ENCODE measurements at places on chromosomes 16 and 17.

GRCh38 chr17:68019336-68019674 is 16.2 kb upstream of the KPNA2 start:
- DNase-seq: no peak
- H3K27me3 ChIP-seq: no peaks in the 10 kb centered on the region
- peaks cover 3% of the 10 kb centered on the region for H3K4me1 ChIP-seq
- no peaks in the 10 kb centered on the region for H3K36me3 ChIP-seq
- H3K4me3 ChIP-seq: no peak overlapping the region

- no peaks in the 10 kb centered on the region for H3K36me3 ChIP-seq
- no peaks in the 10 kb centered on the region for H3K27me3 ChIP-seq
- DNase-seq: no peak
- H3K4me1 ChIP-seq: no peaks in the 10 kb centered on the region
Measured at GRCh38 chr17:66063686-66064085, 128.2 kb downstream of the CEP112 start.

DNA sequence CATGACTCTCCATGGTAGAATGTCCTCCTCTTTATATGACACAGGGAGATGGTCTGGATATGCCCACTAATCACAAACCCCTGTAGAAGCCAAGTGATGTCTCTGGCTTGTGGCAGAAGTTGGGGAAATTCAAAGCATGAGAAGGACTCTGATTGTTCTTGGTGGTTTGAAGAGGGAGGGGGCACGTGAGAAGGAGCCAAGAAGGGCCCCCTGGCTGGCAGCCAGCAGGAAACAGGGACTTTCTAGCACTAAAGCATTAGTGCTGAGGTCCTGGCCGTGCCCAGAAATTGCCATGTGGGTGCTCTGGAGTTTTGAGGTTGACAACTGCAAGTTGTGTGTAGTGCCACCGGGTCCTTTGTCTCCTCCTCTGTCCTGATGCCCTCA is 199.9 kb downstream of the LGALS9B start:
- peaks cover 9% of the 10 kb centered on the region for H3K4me1 ChIP-seq
- no peak overlapping the region for H3K4me3 ChIP-seq
- no peaks in the 10 kb centered on the region for H3K27me3 ChIP-seq
- DNase-seq: no peak

- H3K4me1 ChIP-seq: peaks cover 12% of the 10 kb centered on the region
- H3K27me3 ChIP-seq: no peaks in the 10 kb centered on the region
- no peaks in the 10 kb centered on the region for H3K36me3 ChIP-seq
Measured at GRCh38 chr17:27455914-27456680, at the start of gene KSR1. TSS of gene KSR1 (plus strand) at chr17:27456448. CDS start at chr17:27456644, 196 bp downstream.

- H3K27me3 ChIP-seq: no peaks in the 10 kb centered on the region
- no peak overlapping the region for H3K4me3 ChIP-seq
- H3K27ac ChIP-seq: no peak overlapping the region
- H3K4me1 ChIP-seq: peaks cover 8% of the 10 kb centered on the region
- no peaks in the 10 kb centered on the region for H3K36me3 ChIP-seq
Measured at GRCh38 chr16:75063549-75064088, 53.0 kb downstream of the LDHD start.

- H3K36me3 ChIP-seq: no peaks in the 10 kb centered on the region
- no peaks in the 10 kb centered on the region for H3K27me3 ChIP-seq
- H3K27ac ChIP-seq: no peak overlapping the region
- no peak for DNase-seq
- H3K4me1 ChIP-seq: peaks cover 23% of the 10 kb centered on the region
- H3K4me3 ChIP-seq: peak overlapping the region; percentile 82
Measured at GRCh38 chr17:47840001-47840741, 902 bp downstream of the SCRN2 start.

DNA sequence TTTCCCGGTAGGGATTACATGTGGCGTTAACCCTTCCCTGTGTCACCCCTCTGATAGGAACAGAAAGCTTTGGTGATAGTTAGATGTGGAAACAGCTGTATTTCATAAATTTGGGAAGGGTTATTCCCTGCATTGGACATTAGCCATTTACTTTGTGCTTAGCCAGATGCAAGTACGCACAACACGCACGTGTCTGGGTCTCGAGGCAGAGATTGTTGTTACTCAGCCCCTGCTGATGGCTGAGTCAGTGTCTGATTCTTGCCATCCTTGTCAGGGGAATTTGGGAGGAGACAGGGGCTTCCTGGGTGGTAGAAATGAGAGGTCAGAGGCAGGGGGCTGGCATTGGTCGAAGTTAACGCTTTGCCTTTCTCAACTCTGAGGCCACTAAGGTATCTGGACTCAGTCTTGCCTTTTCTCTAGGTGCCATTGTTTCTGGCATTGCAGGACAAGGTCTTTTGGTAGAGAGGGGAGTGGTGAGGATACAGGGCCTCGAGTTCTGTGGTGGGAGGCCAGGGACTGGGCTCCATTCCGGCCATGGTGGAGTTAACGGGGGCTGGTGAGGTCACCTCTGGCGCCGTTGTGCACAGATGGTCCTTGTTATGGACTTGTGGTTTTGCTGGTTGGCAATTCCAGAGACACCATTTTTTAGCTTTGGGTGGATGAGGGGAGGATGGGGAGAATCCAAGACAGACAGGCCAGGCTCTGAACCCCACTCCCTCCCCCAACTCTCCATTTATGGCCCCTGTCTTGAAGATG is 8.2 kb downstream of the MMP2 start:
- H3K36me3 ChIP-seq: no peaks in the 10 kb centered on the region
- H3K27ac ChIP-seq: no peak overlapping the region
- H3K4me3 ChIP-seq: no peak overlapping the region
- DNase-seq: no peak
- no peaks in the 10 kb centered on the region for H3K27me3 ChIP-seq

DNA sequence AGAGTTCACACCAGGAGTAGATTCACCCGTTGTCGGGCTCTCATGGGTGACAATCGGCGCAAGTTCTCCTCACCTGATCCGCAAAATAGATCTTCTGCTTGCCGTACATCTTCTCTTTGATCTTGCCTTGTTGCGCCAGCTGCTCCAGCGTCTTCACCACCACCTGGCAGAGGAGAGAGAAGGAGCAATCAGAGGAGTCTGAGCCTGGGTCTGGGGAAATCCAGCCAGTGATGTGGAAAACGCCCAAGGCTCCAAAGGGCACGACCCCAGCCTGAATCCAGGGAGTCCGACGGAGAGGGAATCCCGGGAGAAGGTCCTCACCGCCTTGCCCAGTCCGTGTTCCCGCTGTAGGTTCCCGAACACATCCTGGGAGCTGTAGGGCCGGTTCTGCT is 393 bp downstream of the PSMC3IP start:
- no peaks in the 10 kb centered on the region for H3K27me3 ChIP-seq
- H3K4me1 ChIP-seq: no peaks in the 10 kb centered on the region
- peak overlapping the region; percentile 79 for H3K27ac ChIP-seq
- peaks cover 42% of the 10 kb centered on the region for H3K36me3 ChIP-seq
- no peak for DNase-seq
- peak overlapping the region; percentile 80 for H3K4me3 ChIP-seq

DNA sequence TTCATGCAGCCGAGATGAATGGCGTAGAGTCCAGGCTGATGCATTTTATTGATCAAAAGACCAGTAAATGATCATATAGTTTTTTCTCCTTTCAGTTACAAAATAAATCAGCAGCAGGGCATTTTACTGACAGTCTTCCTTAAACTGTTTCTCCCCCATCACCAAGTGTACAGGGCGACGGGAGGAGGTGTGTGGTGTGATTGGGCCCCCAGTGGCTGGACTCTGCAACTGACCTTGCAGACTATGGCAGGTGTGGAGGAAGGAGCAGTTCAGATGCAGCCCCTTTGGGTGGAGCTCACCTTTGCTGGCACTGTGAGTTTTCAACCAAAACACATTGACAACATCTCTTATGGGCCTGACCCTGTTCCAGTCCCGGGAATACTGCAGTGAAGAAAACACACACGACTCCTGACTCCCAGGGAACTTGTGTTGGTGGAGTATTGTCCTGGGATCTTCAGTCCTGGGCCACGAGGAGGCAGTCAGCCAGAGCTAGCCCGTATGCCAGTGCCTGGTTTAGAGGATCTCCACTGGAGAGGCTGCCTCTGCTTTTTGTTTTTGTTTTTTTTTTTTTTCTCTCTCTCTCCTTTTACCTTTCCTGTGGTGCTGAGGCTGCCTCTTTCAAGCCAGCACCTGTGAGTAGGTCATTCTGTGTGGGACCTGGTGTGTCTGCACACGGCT is 29.8 kb downstream of the KIAA0513 start:
- H3K4me1 ChIP-seq: peaks cover 10% of the 10 kb centered on the region
- no peak for DNase-seq
- no peaks in the 10 kb centered on the region for H3K27me3 ChIP-seq

GRCh38 chr16:12145918-12146317 is 169.4 kb downstream of the SNX29 start:
- H3K27ac ChIP-seq: no peak overlapping the region
- no peak for DNase-seq
- H3K36me3 ChIP-seq: no peaks in the 10 kb centered on the region
- H3K4me1 ChIP-seq: peaks cover 3% of the 10 kb centered on the region
- H3K27me3 ChIP-seq: no peaks in the 10 kb centered on the region

- H3K27ac ChIP-seq: peak within 1 kb of the TSS; percentile 92
- H3K4me3 ChIP-seq: no peak within 1 kb of the TSS
- peaks cover 16% of the 10 kb centered on the region for H3K36me3 ChIP-seq
- H3K4me1 ChIP-seq: peaks cover 27% of the 10 kb centered on the region
- DNase-seq: peak; percentile 94
Measured at GRCh38 chr17:29042679-29043538, at the start of gene PIPOX. TSS of gene PIPOX (plus strand) at chr17:29043141. CDS start at chr17:29043226, 85 bp downstream.

DNA sequence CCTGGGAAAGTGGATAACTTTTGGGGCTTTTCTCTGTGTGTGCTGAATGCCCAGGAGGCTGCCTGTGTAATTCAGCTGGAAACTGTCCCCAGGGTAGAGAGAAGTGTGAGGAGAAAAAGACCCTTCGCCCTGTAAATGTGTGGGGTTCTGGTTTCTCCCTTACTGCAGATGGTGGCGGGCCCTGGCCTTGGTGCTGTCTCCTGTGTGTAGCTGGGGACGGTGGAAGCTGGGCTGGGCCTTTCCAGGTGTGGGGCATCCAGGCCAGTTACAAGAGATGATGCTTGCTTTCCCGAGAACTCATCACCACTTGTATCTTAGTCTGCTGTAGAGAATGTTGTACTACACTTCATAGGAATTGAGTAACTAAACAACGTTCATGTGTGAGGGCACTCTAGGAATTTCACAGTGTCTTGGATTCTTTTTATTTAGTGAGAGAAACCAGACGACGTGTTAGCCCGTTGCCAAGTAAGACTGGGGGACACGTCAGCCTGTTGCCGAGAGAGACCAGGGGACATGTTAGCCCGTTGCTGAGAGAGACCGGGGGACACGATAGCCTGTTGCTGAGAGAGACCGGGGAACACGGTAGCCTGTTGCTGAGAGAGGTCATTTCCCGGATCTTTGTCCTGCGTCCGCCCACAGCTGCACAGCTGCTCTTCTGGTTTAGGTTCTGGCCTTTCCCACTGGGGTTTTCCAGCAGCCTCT is 43.1 kb downstream of the TBCD start:
- no peak overlapping the region for H3K27ac ChIP-seq
- no peaks in the 10 kb centered on the region for H3K4me1 ChIP-seq
- no peak for DNase-seq

GRCh38 chr17:43987131-43988021 is 17.0 kb upstream of the NAGS start:
- no peaks in the 10 kb centered on the region for H3K36me3 ChIP-seq
- H3K27me3 ChIP-seq: no peaks in the 10 kb centered on the region
- H3K4me1 ChIP-seq: peaks cover 4% of the 10 kb centered on the region

DNA sequence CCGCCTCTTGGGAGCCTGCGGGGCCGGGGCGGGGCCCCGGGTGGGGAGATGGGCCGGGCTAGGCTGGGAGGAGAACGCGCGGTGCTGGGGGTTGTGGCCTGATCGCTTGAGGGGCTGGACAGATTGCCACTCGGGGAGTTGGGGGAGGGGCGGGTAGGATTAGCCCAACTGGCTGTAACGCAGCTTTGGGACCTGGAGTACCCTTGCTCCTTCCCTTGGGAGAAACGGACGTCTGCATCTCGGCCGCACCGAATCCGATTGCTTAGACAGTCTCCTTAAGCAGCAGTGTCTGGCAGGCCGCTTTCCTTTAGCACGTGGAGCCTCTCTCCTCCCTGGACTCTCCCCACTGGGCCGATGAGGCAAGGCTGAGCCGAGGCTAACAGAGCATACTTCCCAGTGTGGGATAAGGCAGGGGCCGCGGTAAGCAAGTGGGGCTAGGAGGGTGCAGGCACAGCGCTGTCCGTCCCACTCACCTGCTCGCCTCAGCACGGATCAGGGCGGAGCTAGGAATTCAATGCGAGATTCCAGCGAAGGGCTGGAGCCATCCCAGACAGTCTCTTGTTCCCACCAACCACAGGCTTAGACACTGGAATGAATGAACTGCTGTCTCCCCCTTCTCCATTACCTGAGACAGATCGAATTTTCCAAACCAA is 540 bp upstream of the ACLY start:
- peak; percentile 82 for DNase-seq
- H3K36me3 ChIP-seq: no peaks in the 10 kb centered on the region
- no peaks in the 10 kb centered on the region for H3K27me3 ChIP-seq
- peak overlapping the region; percentile 80 for H3K4me3 ChIP-seq
- H3K4me1 ChIP-seq: peaks cover 13% of the 10 kb centered on the region

DNA sequence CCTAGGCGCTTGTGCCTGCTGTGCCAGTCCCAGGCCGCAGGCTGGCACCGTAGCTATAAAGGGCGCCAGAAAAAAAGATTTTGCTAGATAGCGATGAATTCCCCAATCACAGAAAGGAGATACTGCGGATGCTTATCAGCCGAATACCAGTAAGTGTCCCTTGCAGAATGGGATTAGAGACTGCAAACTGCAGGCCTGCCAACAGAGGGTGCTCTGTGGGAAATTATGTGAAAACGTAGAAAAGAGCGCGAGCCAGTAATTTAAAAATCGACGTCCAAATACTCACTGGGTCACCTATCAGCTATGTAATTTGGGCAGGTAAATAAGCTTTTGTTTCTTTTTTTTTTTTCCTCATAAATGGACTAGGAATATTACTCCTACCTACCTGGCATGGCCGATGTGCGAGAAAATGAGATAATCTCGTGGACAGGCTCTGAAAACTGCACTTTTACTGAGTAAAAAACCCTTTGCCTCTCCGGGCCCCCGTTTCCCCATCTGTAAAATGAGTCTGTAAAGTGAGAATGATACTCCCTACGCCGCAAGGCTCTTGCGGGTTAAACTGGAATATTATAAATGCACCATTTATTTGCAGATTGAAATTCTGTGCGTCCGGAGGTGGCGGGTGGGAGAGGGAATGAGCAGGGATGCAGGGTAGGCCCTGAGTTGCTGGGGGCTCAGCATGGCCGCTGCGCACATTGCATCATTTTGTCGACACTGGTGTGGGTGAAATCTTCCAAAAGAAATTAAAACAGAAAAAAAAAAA is 1.2 kb upstream of the COG1 start:
- H3K27ac ChIP-seq: peak overlapping the region; percentile 78
- no peak for DNase-seq
- H3K27me3 ChIP-seq: no peaks in the 10 kb centered on the region
- H3K4me3 ChIP-seq: peak overlapping the region; percentile 72
- 0 out of 2 replicates have a peak, but pooled peaks cover under 1% of the 10 kb centered on the region for H3K36me3 ChIP-seq
- peaks cover 3% of the 10 kb centered on the region for H3K4me1 ChIP-seq

GRCh38 chr17:63185420-63185819 is 219.4 kb downstream of the TANC2 start:
- H3K4me3 ChIP-seq: no peak overlapping the region
- no peak for DNase-seq
- no peaks in the 10 kb centered on the region for H3K4me1 ChIP-seq
- H3K36me3 ChIP-seq: no peaks in the 10 kb centered on the region
- H3K27me3 ChIP-seq: no peaks in the 10 kb centered on the region
- no peak overlapping the region for H3K27ac ChIP-seq
